ENCODE measurements at places on chromosomes 6 and 20.
A peak's percentile ranks its signal among the peaks of the same experiment; 100 is the strongest.

DNA sequence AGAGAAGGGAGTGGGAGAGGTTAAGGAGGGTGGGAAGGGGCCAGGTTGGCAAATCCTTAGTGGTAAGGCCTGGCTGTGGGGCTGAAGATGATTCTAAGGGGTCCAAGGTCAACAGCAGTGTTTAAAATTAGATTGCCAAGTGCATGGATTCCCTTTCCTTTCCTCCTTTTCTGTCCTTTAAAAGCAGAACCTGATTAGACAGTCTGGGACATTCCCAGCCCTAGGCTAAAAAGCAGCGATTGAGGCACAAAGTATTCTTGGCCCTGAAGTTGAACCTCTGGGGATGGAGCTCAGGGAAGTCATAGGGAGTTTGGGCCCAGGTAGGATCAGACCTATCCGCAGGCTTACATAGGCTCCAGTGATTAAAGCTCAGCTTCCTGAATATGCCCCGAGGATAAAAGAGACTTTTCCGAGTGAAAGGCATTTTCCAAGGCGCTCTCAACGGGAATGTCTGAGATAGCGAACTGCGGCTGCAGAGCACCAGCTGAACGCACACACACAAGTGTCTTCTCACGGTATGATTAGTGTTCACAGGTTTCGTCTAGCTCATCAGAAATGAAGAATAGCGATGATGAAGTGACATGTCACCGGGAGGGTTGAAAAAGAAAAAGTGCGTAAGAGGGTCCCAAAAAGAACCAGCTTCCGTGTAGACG lies 787 bp upstream of the CARMIL1 start:
- no peak for DNase-seq

- no peak for DNase-seq
Measured at GRCh38 chr20:63509088-63509564, 10.2 kb upstream of the EEF1A2 start.

- DNase-seq: peak; percentile 57
Measured at GRCh38 chr6:42007286-42008137, 42.8 kb upstream of the TAF8 start.

DNA sequence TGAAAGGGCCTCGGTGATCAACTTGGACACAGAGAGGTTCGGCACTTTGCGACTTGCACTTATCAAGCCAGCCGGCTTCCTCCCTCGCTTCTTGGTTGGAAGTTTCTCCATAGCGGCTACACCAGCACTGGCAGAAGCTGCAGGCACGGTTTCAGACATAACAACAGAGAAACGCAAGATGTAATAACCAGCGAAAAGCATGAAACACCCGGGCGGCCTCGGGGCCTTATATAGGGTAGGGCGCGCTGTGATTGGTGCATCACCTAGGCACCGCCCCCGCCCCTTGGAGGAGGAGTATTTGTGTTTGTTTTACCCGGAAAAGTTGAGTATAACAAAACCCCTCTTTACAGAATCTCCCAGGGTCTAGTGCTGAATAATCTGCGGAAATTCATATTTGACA lies 20.7 kb downstream of the HFE start:
- no peak for DNase-seq

GRCh38 chr6:117483004-117483644 lies 650 bp downstream of the DCBLD1 start:
- DNase-seq: no peak

GRCh38 chr6:138555421-138555988 lies 56.2 kb upstream of the NHSL1 start:
- no peak for DNase-seq

GRCh38 chr6:155352811-155353210 lies 38.5 kb upstream of the TFB1M start:
- no peak for DNase-seq

- DNase-seq: no peak
Measured at GRCh38 chr6:31621320-31621939, 915 bp downstream of the PRRC2A start.

DNA sequence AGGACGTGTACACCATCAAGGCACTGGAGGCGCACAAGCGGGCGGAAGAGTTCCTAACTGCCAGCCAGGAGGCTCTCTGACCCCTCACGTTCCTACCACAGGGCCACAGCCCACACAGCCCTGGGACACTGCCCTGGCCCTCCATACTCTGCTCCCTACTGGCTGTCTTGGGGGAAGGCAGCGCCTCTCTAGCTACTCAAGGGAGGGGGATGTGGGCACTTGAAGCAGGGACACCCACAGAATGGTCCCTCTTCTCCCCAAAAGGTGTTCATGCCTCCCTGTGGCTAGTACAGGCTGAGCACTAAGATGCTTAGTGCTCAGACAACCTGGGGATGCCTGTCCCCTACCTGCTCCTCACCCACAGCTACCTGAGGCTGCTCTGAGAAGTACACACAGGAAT lies 2.5 kb downstream of the MEA1 start:
- DNase-seq: no peak

DNA sequence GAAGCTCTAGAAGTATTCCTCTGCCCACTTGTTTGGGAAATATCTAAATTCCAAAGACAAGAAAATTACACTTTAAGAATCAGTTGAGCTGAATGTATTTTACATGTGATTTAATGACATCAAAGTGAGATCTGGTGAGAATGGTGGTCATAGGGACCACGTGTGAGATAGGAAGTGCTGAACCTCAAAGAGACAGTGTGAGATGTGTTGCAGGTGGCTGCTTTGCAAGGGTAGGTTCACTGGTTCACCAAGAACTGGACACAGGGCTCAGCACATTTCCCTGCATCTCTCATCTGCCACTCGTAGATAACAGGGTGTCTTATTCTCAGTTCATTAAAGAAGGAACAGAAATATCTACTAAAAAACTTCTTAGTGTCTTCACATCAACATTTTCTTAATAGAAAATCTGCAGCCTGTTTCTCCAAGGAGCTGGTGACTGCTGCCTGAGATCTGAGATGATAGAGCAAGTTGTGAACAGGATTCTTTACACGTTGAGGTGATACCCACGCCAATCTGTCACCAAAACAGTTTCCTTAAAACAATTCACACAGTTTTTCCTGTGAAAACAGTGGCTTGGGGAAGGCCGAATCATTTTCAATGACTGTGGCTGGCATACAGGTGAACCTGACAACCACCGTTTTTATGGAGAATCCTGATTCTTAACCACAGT lies 7.2 kb downstream of the CCR6 start:
- no peak for DNase-seq

- DNase-seq: no peak
Measured at GRCh38 chr6:141437685-141438084, 695.0 kb upstream of the GJE1 start.

DNA sequence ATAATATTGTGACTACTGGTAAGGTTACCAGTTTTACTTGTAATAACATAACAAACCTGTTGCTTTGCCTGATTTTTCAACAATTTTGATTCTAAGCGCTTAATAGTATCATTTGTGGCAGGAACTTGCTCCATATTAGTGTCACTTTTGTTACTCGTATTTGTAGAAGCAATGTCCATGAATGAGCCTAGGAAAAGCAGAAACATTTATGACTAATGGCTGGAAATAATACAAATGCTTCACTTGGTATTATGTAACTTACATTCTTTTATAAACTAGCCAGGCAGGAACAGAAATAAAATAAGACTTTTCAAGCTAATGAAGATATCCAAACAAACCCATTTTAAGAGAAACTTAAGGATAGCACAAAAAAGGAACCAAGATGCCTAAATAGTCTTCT lies 38.9 kb downstream of the MAP3K7 start:
- DNase-seq: no peak

- no peak for DNase-seq
Measured at GRCh38 chr6:56448046-56448445, 194.6 kb downstream of the DST start.

DNA sequence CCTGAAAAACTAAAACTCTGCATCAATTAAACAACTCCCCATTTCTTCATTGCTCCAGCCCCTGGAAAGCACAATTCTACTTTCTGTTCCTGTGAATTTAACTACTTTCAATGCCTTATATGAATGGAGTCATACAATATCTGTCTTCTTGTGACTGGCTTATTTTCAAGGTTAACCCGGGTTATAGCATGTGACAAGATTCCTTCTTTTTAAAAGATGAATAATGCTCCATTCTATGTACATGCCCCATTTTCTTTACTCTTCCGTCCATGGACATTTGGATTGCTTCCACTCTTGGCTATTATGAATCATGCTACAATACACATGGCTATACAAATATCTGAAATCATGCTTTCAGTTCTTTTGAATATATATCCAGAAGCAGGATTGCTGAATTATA lies 334.9 kb upstream of the ID4 start:
- DNase-seq: no peak

DNA sequence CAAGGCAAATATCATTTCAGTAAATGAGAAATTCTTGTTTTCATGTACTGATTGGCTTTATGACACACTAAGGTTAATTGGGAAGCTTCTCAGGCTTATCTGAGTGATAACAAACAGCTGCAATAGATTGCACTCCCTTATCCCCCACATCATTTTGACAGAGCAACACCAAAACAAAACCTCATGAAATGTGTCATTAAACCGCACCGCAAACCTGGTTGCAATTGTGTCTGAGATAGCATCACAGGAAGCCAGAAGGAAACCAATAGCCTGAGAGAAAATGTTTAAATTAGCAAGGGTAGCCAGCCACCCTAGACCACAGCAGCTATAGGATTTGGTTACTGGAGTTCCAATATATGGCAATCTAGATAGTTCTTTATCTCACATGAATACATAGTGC lies 31.6 kb upstream of the LAMA4 start:
- peak; percentile 52 for DNase-seq

- no peak for DNase-seq
Measured at GRCh38 chr20:32966382-32966781, 37.9 kb downstream of the SUN5 start.

DNA sequence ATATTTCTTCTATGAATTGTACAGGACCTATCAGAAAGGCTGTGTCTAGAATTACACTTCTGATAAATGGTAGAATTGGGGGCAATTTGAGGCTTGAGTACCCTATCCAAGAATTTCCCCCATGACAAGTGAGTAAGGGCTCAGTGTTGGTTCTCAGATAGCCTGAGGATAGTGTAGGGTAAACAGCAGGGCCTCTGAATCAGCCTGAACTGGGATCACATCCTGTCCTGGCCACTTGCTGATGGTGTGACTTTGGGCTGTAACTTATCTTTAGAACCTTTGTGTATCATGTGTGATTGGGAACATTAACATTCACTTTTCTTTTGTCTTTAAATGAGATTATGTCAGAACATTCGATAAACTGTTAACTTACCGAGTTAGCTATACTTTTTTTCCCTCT lies 151.0 kb downstream of the CLIC5 start:
- no peak for DNase-seq

GRCh38 chr6:15491255-15491985 lies 171.4 kb downstream of the DTNBP1 start:
- DNase-seq: peak; percentile 68

DNA sequence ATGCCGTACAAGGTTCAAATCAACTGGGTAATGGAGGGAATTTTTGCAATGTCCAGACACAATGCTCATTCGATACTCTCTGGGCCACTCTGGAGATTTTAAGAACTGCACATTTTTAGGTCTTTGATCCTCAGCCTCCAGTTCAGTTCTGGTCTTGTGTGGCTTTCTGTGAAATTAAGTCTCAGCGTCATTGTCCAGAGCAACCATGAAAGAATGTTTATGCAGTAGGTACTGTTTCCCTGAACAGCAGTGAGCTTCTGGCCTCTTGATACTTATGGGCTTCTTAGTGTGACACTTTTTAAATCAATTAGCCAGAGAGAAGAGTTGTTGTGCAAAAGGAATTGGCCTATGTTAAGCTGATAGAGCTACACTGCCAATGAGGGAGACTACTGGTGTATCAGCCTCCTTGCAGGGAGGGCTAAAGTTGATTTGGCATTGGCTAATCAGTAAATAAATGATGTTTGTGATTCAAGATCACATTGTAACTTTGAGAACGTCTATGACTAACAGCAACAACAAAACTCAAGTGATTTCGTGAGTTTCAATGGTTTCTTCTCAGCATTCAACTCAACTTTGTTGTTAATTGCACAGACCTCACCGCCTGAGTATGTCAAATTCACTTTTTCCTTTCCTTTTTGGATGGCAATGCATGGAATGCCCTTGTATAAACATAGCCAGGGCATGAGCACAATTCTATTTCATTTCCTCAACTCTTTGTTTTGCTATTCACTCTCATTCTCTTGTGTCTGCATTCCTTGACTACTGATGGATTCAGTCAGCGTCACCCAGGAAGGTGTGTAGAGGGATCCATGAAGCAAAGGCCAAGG lies 85.1 kb downstream of the GJA1 start:
- DNase-seq: no peak

DNA sequence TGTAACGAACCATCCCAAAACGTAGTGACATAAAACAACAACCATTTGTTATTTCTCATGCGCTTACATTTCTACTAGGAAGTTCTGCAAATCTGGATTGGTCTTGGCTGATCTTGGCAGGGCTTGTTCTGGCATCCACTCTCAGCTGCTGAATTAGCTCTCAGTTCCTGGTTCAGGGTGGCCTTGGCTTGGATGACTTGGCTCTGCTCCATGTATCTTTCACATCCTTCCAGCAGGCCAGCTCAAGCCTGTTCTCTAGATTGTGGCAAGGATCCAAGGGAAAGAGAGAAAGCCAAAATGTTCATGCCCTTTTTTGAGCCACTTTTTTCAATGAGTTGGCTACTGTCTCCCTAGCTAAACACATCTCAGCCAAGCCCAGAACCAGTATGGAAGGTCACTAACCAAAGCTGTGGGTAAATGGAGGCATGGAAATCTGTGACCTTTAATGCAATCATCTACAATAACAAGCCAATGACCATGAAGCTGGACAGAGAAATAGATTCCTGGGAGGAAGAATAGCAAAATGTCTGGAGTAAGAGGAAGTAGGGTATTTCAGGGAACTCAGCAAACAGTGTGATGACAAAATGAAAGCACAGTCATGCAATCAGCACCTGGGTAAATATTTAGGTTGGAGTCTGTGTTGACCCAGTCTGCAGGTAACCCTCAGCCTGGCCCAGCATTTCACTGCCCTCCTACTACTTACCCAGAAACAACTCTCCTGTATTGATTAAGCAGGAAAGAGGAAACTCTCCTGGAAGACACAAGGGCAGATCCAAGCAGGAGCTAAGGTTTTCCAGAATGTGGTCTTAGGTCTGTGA lies 32.7 kb upstream of the SNAP25 start:
- no peak for DNase-seq

Measured in CD8-positive, alpha-beta T cell (primary cell).